ENCODE measurements at places on chromosomes 3 and 15.

- no peak for DNase-seq
Observed at GRCh38 chr15:80643431-80643951, 51.6 kb upstream of the ABHD17C start.

- no peak for DNase-seq
Observed at GRCh38 chr3:144032531-144033239, 61.1 kb downstream of the DIPK2A start.

DNA sequence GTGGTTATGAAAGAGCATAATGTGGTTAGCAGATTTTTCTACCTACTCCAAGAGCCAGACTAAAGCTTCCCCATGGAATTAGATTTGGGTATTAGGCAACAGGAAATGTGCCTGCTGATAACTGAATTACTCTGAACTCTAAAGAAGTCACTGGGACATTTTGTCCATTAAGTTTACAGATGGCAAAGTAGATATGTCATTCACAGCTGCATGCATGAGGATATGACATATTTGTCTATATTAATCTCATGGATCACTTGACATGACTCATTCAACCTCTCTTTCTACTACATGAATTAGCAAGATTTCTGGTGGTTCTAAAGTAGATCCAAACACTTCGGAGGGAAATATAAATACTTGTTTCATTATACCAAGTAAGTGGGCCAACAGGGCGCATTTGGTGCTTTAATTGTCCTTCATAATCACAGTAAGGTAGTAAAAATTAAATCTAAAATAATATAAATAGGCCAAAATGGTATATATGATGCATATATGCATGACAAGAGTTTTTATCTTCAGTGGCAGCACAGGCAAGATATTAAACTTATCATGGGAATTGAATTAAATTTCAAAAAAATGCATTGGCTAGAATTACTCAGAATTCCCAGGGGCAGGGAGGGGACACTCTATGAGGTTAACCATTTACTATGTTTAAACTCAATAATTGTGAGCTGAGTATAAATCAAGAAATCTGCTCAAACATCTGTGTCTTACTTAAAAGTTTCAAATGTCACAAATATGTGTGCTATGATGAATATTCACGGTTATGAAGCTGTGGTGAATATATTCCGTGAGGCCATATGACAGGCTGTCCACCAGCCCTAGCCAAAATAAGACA lies 365.3 kb upstream of the KCNMB2 start:
- no peak for DNase-seq

- DNase-seq, result no peak
Observed at GRCh38 chr3:38585791-38586420, 63.6 kb downstream of the SCN5A start.

DNA sequence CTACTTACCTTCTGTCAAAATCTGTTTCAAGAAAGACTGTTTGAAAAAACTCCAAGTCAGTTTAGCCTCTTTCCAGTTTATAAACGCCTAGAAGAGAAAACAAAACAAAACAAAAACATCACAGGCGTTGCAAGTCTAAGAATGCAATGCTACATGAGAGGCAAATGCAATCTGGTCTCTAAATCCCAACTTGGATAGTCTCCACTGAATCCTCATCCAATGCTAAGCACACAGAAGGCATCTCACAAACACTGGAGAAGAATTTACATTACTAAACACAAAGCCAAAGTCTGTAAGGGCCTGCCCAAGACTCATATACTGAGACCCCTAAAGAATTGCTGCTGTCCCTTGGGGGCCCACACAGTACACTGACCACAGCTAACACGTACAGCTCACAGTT lies 18.4 kb downstream of the RFT1 start:
- no peak for DNase-seq

DNA sequence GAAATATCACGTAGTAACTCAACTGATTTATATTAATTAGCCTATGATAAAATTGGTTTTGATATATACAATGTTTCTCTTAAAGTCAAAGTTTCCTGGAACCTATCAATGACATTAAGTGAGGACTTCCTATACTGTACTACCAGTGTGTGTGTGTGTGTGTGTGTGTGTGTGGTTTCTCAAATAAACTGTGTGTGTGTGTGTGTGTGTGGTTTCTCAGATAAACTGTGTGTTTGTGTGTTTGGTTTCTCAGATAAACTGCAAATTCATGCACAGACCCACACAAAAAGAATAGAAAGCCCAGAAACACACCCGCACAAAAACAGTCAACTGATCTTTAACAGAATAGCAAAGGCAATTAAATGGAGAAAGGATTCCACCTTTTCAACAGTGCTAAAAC lies 14.5 kb upstream of the WDR5B start:
- DNase-seq, result no peak

DNA sequence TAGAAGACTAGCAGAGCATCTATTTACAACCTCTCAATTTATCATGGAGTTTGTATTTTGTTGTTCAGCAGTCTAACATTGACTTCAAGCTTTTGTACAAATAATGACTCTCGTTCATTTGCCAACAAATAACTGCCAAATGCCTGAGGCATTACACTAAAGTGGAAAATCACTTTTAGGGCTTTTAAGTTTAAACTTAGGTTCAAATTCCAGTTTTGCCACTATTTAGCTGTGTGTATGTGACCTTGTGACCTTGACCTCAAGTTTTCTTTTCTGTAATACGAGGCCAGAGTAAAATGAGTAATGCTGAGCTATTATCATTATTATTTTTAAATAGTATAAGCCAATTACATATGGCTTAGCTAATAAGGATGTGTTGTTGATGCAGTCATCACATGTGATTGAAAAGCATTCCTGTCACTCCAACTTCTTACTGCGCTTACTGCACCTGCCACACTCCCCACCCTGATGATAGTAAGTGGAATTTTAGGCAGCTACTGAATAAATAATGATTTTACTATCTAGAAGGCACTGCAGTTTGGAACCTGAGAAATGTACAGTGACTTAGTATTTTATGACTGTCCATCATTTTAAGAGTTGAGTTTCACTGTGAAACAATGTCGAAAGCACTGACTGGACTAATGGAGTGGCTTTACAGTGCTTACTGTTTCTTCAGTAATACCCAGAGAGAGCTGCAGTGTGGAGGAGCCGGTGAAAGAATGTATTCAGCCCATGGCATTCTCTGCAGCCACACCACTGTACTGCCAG lies 16.3 kb downstream of the ARL8B start:
- no peak for DNase-seq

GRCh38 chr15:48493084-48493762 lies 152.3 kb downstream of the FBN1 start:
- DNase-seq, result no peak

DNA sequence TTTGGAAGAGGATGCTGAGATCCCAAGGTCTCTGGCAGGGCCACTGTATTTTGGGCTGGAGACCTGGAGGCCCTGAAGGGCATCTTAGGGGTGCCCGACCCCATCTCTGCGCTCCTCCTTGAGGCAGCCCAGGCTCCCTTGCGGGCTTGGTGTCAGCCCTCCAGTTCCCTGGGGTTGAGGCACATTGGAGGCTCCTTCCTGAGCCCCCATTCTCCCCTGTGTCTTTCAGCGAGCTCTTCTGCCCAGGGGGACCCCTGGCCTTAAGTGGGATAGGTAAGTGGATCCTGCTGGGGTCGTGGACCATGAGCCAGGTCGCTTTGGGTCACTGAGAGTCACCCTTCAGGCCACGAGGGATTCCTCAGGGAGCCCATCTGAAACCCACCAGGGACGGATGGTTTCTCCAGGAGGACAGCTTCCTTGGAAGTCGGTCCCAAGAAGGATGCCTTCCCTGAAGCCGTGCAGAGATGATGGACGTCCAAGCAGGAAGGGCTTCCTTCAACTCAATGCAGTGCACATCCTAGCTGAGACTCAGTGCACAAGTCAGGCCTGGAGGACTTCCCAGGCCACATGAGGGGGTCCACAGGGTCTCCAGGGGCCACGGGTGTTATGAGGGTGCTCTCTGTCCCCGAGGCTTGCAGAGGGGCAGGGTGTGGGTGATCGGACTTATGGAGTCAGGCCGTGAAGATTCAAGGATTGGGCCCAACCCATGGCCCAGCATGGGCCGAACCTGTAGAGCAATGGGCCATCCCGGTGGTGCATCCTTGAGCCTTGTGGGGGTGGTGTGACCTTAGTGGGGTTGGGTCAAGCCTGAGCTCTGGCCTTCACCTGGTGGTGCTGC lies 224.3 kb downstream of the SNRPN start:
- DNase-seq, result no peak

GRCh38 chr3:72593881-72594397 lies 254.3 kb downstream of the SHQ1 start:
- DNase-seq, result no peak

DNA sequence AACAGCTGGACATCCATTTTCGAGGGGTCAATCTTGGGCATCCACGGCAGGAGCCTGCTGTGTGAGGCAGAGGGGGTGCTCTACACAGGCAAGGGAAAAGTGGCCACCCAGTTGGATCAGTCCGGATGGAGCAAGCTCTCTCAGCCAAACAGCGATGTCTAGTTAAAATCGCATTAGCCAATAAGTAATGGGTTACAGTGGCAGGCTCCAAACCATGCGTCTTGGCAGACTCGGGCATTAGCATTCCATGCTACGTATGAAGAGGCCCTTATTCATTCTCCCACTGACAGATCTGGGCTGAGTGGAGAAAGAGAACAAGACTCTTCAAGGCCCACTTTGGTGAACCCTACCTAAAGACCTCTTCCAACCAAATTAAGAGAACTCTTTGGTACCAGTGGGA lies 49.3 kb downstream of the CCNB2 start:
- no peak for DNase-seq

DNA sequence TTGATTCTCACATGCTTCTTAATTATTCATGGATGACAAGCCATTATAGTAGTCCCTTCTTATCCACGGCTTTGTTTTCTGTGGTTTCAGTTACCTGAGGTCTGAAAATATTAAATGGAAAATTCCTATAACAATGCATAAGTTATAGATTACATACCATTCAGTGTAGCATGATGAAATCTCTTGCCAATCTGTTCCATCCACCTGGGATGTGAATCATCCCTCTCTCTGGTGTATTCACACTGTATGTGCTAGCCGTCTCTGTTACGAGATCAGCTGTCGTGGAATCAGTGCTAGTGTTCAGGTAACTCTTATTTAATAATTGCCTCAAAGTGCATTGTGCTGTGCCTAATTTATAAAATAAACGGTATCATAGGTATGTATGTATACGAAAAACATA lies 5.2 kb downstream of the WDR5B start:
- no peak for DNase-seq

DNA sequence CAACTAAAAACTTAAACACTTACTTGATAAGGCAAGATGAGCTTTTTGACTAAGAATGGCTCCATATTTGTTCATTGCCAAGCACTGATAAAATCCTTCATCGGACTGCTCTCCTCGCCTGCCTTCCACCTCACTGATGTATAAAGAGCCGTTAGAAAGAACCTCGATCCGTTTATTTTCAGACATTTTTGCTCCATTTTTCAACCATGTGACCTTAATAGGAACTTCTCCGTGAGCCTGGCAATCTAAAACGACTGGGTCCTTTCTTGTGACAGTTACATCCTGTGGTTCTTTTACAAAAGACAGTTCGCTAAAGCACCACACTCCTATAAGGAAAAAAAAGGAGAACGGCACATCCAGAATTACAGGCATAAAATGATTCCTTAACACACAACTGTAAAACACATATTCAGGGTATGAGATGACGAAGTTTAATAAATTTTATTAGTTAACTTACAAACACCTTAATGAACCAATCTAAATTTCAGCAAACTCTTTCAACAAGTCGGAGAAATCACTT lies 2.5 kb downstream of the PRTG start:
- DNase-seq, result no peak

- DNase-seq, result no peak
Observed at GRCh38 chr3:134590766-134591165, 60.1 kb downstream of the KY start.

DNA sequence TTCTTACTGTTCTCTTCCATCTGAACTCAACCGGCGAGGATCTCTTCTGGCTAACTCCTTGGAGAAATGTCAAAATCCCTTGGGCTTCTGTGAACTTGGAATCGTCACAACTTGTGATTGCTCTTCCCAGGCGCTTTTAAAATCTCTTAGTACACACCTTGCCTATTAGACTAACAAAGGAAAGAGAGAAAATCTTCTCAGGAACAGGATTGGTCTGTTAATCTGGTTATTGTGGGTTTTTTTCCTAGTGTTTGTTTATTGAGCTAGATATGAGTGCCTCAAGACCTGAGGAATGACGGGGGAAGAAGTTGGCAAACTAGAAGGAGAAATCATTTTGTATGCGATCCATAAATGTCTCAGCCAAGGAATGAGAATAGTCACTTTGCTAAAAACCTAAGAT lies at the start of gene ATP13A5:
ATP13A5 (minus strand) TSS at position 48 of the 400 bp plus-strand sequence; CDS start at position 20, 28 bp downstream.
- no peak for DNase-seq

- DNase-seq, result no peak
Observed at GRCh38 chr3:114565216-114565615, 271.4 kb downstream of the TIGIT start.

GRCh38 chr15:101495334-101496197 lies 6.1 kb upstream of the PCSK6 start:
- DNase-seq, result no peak

DNA sequence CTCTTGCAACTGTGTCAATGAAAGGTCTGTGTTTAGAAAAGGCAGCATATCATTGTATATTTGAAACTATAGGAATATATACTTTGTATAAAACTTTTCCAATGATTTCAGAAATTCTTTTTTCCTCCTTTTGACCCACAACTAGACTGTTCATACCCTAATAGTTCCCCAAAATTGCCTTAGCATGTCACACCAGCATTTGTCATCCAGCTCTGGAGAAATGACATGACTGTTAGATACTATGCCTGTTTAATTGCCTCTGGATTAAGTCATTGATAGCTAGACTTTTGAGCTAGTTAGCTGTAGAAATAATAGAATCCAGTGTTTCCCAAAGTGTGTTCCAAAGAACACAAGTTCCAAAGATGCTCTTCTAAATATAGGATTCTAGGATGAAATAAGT lies 32.4 kb downstream of the B3GALNT1 start:
- no peak for DNase-seq

DNA sequence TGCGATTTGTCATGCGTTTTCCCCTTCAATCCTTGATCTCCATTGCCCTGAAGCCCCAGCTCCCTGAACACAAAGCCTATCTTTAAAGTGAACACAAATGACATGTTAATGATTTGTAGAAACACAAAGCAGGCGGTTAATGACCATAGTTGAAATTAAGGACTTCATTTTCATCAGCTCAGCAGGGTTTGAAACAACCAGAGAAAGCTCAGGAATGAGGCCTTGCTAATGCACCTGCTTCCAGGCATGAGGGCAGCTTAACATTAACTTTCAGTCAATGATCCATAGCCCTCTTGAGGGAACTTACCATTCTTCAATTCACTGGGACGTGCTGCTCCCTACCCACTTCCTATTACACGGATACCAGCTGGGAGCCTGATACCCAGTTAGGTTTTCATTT lies 427.2 kb upstream of the CBLB start:
- no peak for DNase-seq

DNA sequence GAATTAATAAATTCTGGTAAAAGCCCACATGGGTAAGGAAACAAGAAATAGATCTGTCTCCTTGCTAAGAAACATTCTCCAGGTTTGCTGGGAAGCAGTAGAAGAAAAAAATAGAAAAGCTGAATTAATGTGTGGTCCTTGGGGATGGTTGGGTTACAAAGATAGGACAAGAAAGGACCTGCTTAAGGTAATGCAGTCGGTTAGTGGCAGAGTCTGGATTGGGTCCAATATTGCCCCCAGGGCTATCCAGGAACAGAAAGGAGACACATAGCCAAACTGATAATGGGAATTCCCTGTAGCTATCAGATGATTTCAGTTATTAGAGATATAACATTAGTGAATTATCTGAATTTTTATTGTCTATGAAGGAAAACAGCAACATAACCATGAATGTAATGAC lies 584.3 kb downstream of the ROBO1 start:
- DNase-seq, result no peak
